A172 (cell line): ENCODE measurements at places on chromosomes 2 and 18. TPM values are rescaled to one million over a fixed set of nuclear protein-coding genes. Genes with fewer than 3 reads are reported as not detected.

- DNase-seq: no peak
Measured at GRCh38 chr18:45849529-45849928, 24.1 kb downstream of the SIGLEC15 start.

DNA sequence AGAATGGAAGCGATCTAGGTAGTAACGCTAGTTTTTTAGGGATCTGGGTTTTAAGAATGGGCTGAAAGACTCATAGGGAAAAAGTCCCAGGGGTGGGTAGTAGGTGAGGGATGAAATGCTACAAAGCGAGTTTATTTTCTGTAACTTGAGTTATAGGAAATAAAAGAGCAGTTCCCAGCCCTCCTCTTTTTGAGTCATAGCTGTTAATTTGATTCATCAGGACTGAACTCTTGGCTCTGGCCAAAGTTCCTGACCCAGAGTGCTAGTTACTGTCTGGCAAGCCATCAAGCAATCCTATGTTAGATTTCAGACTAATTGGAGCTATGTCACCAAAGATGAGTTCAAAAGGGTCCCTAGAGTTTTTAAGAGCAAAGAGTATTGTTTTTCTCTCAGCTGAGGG lies 17.4 kb upstream of the NOSTRIN start:
- DNase-seq: no peak

GRCh38 chr18:27253571-27253970 lies 68.5 kb upstream of the CHST9 start:
- no peak for DNase-seq

The GATA6 gene
- 3.9 and 4.3 TPM in 2 replicates for total RNA-seq

- DNase-seq: no peak
Measured at GRCh38 chr2:5990086-5990485, 297.9 kb downstream of the SOX11 start.

- DNase-seq: no peak
Measured at GRCh38 chr18:3655254-3656050, 205.5 kb downstream of the TGIF1 start.

- no peak for DNase-seq
Measured at GRCh38 chr2:97910403-97911205, 85.1 kb downstream of the TMEM131 start.

GRCh38 chr2:1923541-1923940 lies 179.2 kb upstream of the PXDN start:
- no peak for DNase-seq

DNA sequence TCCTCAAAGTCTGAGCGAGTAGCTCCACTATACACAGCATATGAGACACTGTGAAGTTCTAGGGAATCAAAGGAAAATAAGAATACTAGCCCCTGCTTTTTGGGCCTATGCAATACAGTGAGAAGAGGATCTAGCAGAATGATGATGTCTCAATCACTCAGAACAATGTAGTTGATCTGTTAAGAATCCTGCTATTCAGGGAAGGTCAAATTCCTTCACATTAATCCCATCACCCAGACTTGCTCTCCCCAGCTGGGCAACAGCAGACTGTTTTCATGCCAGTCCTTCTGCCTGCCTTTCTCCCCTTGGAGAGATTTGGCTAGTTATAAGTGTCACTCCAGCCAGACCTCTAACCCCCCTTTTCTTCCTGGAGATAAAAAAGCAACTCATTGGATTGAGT lies 230.0 kb upstream of the EPHA4 start:
- no peak for DNase-seq

- DNase-seq: no peak
Measured at GRCh38 chr18:79817607-79817998, 19.9 kb downstream of the KCNG2 start.

DNA sequence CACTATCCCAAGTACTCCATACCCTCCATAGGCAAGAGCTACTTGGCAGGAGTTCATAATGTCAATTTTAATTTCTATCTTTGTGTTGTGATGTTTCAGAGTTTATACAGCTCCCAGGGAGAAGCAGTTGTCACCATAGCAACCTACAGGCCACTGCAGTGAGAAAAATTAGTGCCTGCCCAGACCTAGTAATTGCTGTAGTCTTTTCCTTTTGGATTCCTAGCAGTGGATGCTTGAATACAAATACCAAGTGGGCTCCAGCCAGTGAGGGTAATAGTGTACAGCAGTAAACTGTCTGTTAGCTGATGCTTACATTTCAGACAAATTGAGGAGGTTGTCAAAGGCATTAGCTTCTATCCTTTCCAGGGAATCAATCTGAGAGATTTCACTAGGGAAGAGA lies 26.7 kb downstream of the LHCGR start:
- DNase-seq: no peak

- DNase-seq: no peak
Measured at GRCh38 chr2:42367835-42368234, 6.8 kb upstream of the COX7A2L start.

The GKN2 gene
- 0.24 and 1.9 TPM in 2 replicates for total RNA-seq

DNA sequence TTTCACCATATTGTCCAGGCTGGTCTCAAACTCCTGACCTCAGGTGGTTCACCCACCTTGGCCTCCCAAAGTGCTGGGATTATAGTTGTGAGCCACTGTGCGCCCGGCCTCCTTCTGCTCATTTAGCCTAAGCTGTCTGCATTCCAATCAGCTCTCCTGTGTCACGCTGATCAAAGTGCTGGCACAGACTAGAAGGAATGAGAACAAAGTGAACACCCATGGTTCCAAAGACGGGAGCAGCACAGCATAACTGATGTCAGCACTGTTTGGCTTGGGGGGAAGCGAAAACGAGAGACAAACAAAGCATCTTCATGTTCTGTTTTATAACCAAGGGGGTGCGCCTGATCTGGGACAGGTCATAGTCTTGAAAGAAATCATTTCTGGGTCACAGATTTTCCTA lies 43.3 kb downstream of the DIPK1C start:
- DNase-seq: no peak

DNA sequence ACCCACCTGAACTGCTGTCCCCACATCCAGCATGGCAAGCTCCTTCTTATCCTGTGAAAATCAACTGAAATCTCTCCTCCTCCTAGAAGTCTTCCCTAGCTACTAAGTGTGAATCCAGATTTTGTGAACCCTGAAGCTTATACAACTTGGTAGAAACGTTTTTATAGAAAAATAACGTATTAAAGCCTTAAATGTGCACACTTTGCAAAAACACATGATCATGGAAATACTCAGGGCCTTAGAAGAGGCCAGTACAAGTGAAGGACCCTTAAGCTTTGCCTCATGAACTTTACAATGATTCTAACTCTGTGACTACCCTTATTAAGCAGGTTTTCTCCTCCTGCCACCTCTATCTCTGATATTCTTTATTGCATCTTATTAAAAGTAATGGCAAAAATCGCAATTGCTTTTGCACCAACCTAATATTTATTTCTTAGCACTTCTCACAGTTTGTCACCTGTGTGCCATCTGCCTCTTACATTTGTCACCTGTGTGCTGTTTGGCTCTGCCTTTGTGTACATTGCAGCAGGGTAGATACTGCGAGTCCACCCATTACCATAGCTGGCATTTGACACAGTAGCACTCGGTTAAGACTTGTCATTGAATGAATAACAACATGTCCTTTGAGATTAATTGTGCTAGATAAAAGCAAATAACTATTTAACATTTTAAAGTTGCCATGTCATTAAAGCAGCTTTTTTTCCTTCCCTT lies 42.2 kb downstream of the FRZB start:
- DNase-seq: no peak

- peak; percentile 56 for DNase-seq
Measured at GRCh38 chr2:27932396-27932795, 41.9 kb downstream of the BABAM2 start.

GRCh38 chr2:46164529-46165301 lies 132.5 kb upstream of the EPAS1 start:
- peak; percentile 90 for DNase-seq

The CELF4 gene
- not detected in 2 replicates for total RNA-seq

- no peak for DNase-seq
Measured at GRCh38 chr2:216985658-216986141, 125.8 kb upstream of the TNP1 start.

GRCh38 chr2:165147186-165148045 lies 56.4 kb downstream of the SCN3A start:
- DNase-seq: no peak

DNA sequence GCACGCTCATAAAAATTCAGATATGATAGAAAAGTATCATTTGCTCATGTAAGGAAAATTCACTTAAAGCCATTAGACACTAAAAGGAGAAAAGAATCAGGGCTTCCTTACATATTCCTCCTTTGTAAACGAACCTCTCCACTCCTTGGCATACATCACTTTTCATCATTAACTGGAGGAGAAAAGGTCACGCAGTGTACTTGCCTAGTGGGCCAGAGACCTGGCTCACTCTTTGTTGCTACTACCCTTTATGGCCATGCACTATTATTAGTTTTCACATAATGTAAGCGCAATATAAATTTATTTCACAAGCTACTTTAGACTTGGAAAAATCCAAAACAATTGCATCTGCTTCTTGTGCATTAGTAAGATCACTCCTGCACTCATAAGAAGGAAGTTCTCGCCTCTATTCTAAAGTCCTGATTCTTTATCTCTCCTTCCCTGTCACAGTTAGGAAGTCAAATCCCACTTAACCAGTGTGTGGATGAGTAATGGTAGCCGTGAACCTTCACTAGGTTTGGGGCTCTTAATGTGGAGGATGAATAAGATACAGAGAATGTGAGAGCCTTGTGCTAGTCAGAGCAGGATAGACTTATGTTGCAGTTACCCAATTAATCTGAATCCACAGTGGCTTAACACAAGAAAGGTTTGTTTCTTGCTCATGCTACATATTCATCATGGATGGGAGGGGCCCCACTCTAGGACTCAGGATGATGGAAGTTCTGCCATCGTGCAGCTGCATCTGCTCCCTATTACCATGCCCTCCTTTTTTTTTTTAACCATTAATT lies 115.0 kb upstream of the GLS start:
- DNase-seq: peak; percentile 94

The CTNNA2 gene
- 0.31 and 0.41 TPM in 2 replicates for total RNA-seq

The ERMN gene
- not detected in 2 replicates for total RNA-seq
